ENCODE measurements at places on chromosomes 2 and 18. TPM values are rescaled to one million over a fixed set of nuclear protein-coding genes. Genes with fewer than 3 reads are reported as not detected.
A peak's percentile ranks its signal among the peaks of the same experiment; 100 is the strongest.

DNA sequence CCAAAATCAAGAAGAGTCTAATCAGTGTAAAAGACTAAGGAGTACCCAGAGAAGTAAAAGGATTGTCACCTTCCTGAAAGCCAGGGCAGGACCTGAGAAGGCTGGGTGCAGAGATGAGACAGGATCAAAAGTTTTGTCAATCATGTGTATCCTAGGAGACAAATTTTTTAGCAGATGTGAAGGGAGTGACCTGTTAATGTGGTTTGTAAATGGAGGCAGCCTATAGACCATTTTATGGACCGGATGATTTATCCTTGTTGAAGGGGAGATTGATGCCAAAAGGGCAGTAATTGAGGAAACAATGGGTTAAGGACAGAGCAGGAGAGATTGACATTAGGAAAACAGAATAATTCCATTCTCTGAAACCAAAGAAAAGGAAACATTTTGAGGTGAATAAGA, 813 bp downstream of the NDC80 start:
- peak overlapping the region; percentile 66 for H3K4me3 ChIP-seq
- no peaks in the 10 kb centered on the region for H3K27me3 ChIP-seq
- no peaks in the 10 kb centered on the region for H3K36me3 ChIP-seq

DNA sequence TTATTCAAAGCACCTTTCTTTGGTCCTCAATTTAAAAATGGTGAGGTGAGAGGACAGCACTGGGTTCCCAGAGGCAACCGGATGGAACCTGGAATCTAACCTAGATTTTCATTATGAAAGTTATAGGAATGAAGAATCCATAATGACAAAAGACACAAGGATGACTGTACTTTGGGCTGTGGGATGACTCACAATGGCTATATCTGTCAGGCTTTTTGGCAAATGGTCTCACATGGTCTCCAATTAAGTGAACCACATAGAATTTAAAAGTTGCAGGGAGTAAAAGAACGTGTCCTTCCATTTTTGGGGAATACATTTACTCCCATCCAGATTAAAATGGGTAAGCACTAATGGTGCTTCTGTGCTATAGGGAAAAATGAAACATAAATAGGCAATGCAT, 31.8 kb upstream of the LYPD1 start:
- no peak overlapping the region for H3K4me3 ChIP-seq
- H3K27ac ChIP-seq: no peak overlapping the region
- no peaks in the 10 kb centered on the region for H3K36me3 ChIP-seq

Gene ACMSD
- not detected for total RNA-seq

Gene PSMA8
- total RNA-seq: not detected

Gene TSPYL6
- not detected for total RNA-seq

Gene AGFG1
- 25.5 TPM for total RNA-seq
